Chondrocyte (in vitro differentiated cells): ENCODE measurements at places on chromosomes 1 and 21. TPM values are rescaled to one million over a fixed set of nuclear protein-coding genes. Genes with fewer than 3 reads are reported as not detected.

DNA sequence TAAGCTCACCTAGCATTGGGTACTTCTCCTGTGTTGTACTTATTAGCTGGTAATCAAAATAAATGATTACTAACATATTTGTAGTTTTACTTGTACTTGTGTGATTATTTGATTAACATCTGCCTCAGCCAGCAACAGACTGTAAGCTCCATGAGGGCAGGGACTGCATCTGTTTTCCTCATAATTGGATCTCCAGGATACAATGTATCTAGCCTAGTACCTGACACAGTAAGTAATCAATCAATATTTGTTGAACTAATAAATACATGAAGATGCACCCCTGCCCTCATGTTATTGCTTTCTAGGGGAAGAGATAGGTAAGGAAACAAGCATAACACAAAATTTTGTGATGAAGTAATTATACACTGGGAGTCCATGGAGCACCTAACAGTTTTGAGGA, 101.5 kb downstream of the TENT5C start:
- H3K4me1 ChIP-seq: no peaks in the 10 kb centered on the region
- H3K36me3 ChIP-seq: no peaks in the 10 kb centered on the region
- no peak overlapping the region for H3K27ac ChIP-seq
- DNase-seq: no peak
- no peak overlapping the region for H3K4me3 ChIP-seq

DNA sequence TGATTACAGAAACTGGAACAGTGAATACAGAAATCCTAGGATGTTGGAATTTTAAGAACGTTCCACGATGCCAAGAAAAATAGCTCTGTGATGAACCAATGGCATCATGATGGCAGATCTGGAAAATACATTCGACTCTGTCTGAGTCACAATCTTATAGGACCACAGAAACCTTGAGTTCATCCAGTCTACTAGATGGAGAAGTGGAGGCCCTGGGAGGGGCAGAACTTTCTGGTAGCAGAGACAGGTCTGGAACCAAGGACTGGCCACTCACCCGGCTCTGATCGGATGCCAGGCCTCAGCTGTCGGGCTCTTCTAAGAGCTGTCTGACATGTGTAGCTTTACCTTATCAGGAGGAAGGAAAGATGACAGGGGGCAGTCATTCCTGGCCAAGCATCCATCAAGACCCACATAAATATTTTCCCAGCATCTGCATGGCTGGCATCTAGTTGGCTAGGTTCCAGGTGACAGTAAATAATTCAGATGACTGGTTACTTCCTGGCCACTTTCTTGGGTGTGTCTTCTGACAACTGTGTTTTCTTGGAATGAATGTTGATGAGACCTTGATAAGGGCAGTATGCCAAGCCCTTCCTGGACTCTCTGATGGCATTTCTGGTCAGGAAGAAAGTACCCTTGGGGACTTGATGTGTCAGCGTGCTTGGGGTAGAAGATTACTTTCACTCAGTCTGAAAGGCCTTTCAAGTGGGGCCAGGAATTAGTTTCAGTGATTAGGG, 72.6 kb upstream of the TRABD2B start:
- peaks cover 39% of the 10 kb centered on the region for H3K4me1 ChIP-seq
- no peak overlapping the region for H3K4me3 ChIP-seq
- peaks cover 2% of the 10 kb centered on the region for H3K36me3 ChIP-seq
- no peak for DNase-seq
- peak overlapping the region; percentile 56 for H3K27ac ChIP-seq

DNA sequence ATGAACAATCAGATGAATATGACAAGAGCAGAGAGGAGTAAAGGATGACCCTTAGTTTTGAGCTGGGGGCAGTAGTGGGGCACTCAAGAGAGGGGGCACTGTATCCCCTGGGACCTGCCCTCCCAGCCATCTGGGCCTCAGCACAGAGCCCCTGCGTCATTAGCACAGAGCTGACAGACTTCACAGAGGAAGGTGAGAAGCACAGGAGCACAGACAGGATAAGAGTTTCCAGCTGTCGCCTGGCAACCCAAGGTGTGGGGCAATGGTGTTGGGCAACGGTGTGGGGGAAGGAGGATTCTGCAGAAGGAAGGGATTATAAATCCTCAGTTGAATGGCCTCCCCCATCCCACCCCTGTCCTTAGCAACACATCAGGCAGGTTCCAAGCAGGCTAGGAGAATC, 30.2 kb downstream of the RAB3B start:
- no peak overlapping the region for H3K27ac ChIP-seq
- peaks cover 16% of the 10 kb centered on the region for H3K4me1 ChIP-seq
- H3K4me3 ChIP-seq: no peak overlapping the region
- H3K27me3 ChIP-seq: no peaks in the 10 kb centered on the region
- no peaks in the 10 kb centered on the region for H3K36me3 ChIP-seq

Gene CR1L
- not detected in 3 replicates for total RNA-seq
